Stomach (tissue), 19 donors: ENCODE measurements at places on chromosomes 16 and 17. TPM values are rescaled to one million over a fixed set of nuclear protein-coding genes. Genes with fewer than 3 reads are reported as not detected.

XYLT1 gene
- total RNA-seq = 10.7 TPM

DNA sequence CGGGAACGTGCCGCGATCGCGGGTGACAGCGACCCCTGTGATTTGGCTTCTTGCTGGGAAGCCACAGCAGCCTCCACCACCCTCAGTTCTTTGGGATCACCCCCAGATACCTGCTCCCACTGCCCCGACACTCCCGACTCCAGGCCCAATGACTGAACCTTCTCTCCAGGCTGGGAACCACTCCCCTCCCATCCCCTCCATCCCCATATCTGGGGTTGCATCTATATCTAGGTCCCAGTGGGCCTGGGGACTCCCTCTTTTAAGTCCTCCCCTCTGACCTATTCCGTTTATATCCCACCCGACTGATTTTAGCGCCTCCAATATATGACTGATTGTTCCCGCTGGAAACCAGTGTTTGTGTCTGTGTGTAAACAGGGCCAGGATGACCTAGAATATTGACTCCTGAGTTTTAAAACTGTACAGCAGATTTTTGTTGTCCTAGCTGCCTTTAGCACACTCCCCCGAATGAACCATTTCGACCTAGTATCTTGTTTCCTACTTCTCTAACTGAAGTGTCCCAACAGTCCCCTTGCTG is 667 bp downstream of the PSMD3 start:
- no peak for DNase-seq

DNA sequence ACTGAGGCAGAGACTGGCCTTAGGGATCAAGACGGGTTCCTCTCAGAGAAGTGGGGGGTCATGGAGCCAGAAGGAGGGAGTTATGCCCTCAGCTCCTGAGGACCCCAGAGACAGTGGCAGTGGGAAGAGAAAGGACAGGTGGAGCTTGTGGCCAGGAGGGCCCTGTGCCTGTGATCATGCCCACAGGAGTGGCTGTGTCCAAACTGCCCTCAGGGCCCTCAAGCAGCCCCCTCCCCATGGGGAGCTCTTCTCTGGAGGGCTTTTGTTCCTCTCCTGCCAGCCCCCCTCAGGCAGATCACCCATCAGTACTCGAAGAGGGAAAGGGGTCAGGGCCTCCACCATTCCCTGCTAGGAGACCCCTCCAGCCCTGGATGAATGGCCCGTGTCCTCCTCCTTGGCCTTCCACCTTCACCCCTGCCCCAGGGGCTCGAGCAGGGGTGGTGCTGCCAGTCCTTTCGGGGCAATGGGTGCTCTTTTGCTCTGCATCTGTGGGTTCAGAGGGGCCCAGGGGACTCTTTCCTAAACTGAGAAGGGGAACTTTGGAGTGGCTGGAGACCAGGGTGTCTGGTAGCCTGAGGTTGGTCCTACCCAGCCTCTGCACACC is 52.7 kb downstream of the BEAN1 start:
- no peak for DNase-seq

GRCh38 chr17:67052720-67053437 is 8.5 kb downstream of the CACNG1 start:
- no peak for DNase-seq

DNA sequence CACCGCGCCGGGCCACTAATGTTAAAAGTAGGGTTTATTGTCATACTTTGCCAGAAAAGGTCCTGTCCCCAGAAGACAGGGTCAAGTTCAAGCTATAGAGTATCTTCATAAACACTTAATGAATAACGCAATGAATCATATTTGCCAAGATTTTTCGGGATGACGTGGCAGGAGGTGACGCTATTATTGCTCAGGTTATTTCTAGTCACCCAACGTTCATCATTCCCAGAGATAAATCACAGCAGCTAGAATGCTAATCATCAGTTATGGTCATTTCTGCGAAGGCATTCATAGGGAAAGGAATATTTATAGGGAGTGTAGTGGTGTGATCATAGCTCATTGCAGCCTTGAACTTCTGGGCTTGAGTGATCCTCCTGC is 2.0 kb downstream of the TMC5 start:
- DNase-seq = no peak

- DNase-seq = no peak
Measured at GRCh38 chr16:78281115-78281514, 181.7 kb downstream of the WWOX start.

GRCh38 chr17:50027881-50028735 is 27.8 kb upstream of the ITGA3 start:
- no peak for DNase-seq

DNA sequence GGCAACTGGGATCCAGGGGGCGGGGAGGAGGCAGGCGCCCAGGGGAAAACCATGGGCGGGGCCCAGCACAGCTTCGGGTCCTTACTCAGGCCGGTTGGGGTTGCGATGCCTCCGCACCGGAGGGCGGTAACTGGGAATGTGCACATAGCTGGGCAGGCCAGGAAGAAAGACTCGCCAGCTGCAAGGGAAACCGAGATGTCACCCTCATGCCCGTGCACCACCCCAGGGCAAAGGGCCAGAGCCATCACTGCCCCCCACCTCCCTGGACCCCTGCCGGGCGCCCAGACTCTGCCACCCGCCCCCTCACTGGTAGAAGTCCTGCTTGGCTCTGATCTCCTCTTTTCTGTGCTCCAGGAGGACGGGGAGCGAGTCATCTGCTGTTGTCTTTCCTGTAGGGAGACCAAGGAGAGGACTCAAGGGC is 6.7 kb downstream of the ALOX12B start:
- no peak for DNase-seq

GRCh38 chr16:918068-918467 is 52.7 kb downstream of the LMF1 start:
- DNase-seq = peak; percentile 72
